ENCODE measurements at places on chromosomes 2 and 18.

GRCh38 chr2:31079665-31080064 is 58.6 kb downstream of the GALNT14 start:
- DNase-seq = no peak

- DNase-seq = no peak
These were observed 4.9 kb upstream of the STK11IP start for GRCh38 chr2:219592736-219593135.

DNA sequence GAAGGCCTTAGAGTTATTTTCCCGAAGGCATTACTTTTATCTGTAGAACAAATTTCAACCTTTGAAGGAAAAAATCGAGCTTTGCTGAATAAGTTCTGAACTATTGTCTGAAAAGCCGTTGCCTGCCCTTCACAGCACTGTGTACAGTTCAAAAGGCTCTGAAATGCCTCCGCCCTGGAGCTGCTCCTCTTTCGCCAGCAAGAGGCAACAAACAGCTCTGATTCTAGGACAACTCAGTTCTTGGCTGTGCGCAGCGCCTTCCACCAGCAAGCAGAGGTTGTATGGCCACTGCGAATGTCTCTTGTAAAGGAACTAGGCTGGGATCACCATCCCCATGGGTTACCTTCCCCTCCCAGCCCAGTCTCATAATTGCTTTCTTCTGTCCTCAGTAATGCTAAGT is 308.5 kb downstream of the GBX2 start:
- DNase-seq = no peak

- DNase-seq = no peak
These were observed 82.9 kb downstream of the POLR1A start for GRCh38 chr2:86022661-86023365.

DNA sequence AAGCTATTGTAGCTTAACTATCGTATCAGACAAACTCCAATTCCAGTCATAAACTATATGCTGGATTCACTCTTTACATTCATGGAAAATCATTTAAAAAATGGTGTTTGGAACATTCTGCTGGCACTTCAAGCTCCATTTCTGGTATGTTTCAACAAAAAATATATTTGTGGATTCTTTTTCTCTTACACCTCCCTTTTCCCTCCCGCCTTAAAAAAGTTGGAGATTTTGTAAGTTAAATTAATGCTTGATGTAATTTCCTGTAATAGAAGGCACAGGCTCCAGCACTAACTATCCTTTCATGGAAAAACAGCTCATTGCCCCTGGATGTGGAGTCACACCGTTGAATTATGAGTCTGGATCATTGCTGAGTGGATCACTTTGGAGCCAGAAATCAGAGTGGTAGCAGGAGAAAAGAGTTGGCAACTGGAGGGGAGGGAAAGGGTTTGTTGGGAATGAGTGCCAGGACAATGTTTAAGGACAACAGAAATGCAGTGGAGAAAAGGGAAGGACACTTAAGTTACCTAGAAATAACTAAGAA is 102.8 kb downstream of the ICOS start:
- no peak for DNase-seq

- no peak for DNase-seq
These were observed 14.7 kb upstream of the RAB1A start for GRCh38 chr2:65144571-65144970.

DNA sequence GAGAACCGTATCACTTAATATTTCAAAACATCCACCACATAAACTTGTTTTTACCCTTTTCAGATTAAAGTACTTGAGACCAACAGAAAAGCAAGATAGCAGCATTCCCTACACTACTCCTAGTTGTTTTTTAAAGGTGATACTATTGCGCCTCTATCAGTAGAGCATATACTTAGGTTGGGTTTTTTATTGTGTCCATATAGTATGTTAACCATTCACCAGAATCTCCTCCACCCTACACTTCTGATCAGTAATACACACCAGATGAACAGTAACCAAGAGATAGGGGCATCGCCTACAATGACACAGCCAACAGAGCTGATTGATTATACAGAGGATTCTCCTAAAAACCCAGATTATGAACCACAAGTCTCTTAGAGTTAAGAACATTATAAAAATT is 70.1 kb upstream of the ZNF385B start:
- DNase-seq = no peak
